ENCODE measurements at places on chromosomes 4 and X. TPM values are rescaled to one million over a fixed set of nuclear protein-coding genes. Genes with fewer than 3 reads are reported as not detected.

Gene SPATA4
- total RNA-seq, result 0.28 TPM

Gene FRMPD3
- not detected for total RNA-seq

Gene RAB41
- not detected for total RNA-seq

Gene SORBS2
- total RNA-seq, result 2.4 TPM

Gene ARX
- total RNA-seq, result not detected

Gene NPY2R
- not detected for total RNA-seq

Gene RHOH
- total RNA-seq, result 0.09 TPM

Gene TRIM61
- total RNA-seq, result 2.1 TPM

Gene FABP2
- total RNA-seq, result not detected

Gene TMSB15B
- 2.7 TPM for total RNA-seq

Gene CENPVL1
- not detected for total RNA-seq

Gene HS3ST1
- total RNA-seq, result 1.3 TPM

Gene NLGN3
- 0.18 TPM for total RNA-seq

Gene PPARGC1A
- 0.43 TPM for total RNA-seq

Gene RIPPLY1
- not detected for total RNA-seq

Gene ANK2
- 45.4 TPM for total RNA-seq

Measured in smooth muscle cell of bladder (primary cell).